ENCODE measurements at places on chromosomes 6 and 20. TPM values are rescaled to one million over a fixed set of nuclear protein-coding genes. Genes with fewer than 3 reads are reported as not detected.

DNA sequence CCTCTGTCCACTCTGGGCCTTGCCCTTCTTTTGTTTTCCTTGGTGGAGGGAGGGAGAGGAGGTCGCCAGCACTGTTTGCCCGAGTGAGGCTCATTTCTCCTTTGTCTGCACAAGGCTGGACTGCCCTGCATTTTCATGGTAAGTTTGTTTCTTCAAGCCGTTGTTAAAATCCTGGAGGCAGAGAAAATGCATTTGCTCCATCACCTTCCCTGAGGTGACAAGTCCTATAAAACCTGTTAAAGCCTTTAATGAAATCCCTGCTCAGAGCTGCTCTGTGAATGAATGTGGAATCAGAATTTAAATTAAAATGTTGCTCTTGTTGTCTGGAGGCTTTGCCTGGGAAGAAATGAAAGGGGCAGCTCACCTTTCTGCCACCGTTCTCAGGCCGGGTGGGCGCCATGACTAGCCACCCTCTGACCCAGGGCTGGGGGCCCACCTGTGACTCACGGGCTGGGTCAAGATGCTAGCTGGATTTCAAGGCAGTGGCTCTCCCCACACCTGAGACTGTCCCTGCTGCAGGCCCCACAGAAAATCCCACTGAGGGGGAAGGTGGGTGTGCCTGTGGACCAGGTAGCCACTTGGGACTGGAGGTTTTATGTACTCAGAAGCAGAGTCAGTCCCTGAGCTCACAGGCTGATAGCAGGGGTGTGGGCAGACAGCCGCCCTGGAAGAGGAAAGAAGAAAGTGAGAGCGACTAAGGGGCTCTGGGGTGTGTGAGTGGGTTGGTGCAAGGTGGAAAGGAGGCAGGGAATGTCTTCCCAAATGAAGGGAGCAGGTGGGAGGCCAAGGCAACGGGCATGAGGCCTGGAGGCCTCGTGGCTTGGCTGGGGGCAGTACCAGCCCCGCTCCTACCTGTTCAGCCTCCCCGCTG lies 24.0 kb upstream of the MYT1 start:
- no peaks in the 10 kb centered on the region for H3K36me3 ChIP-seq
- H3K27me3 ChIP-seq: no peaks in the 10 kb centered on the region
- H3K27ac ChIP-seq: no peak overlapping the region
- no peak overlapping the region for H3K4me3 ChIP-seq
- H3K4me1 ChIP-seq: no peaks in the 10 kb centered on the region

DNA sequence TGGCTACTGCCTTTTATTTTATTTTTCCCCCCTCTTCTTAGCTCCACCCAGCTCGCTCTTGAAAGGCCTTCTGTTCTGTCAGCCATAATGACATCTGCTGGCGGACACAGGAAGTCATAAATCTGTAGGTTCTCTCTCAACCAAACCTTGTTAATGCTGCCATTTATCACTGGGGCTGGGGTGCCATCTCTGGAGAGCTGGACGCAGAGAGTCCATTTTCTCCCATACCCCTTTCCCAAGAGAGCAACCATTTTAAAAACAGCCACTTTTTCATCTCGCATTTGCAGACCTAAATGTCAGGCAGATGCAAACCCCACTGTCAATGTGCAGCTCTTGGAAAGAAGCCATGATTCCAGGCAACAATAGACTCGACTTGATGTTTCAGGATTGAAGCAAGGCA lies 13.0 kb upstream of the TSHZ2 start:
- no peak for DNase-seq
- H3K4me1 ChIP-seq: no peaks in the 10 kb centered on the region
- H3K4me3 ChIP-seq: no peak overlapping the region
- no peak overlapping the region for H3K27ac ChIP-seq
- H3K36me3 ChIP-seq: no peaks in the 10 kb centered on the region
- no peaks in the 10 kb centered on the region for H3K27me3 ChIP-seq

DNA sequence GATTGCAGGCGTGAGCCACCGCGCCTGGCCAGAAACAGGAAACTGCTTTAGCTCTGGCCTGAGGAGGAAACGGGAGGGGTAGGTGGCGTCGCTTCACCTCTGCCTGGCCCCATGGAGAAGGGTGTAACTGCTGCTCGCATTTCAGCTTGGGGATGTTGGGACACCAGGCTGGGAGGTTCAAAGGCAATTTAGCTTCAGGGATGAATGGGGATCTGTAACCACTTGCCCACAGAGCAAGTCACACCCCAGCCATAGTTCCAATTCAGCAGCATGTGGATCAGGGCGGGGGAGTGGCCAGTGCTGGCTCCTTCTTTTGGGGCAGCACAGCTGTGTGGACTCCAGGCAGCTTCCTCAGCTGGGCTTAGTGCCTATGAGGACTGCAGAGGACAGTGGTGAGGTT lies 34.8 kb upstream of the NUP153 start:
- H3K27ac ChIP-seq: no peak overlapping the region
- H3K4me3 ChIP-seq: no peak overlapping the region
- H3K27me3 ChIP-seq: no peaks in the 10 kb centered on the region
- H3K4me1 ChIP-seq: no peaks in the 10 kb centered on the region
- DNase-seq: no peak

DNA sequence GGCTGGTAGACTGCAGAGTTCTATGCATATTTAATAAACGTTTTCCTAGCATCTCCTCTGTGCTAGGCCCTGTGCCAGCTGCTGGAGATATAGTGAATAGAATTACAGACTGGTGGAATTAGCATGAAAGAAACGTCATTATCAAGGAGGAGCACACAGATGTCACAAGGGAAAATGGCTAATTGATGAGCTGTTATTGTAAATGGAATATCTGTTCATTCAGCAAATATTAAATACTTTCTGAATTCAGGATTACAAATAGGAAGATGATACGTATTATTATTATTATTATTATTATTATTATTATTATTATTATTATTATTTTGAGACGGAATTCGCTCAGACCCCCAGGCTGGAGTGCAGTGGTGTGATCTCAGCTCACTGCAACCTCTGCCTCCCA lies 1.2 kb downstream of the AAR2 start:
- peak overlapping the region; percentile 80 for H3K27ac ChIP-seq
- no peaks in the 10 kb centered on the region for H3K27me3 ChIP-seq
- H3K4me1 ChIP-seq: peaks cover 4% of the 10 kb centered on the region
- peak overlapping the region; percentile 77 for H3K4me3 ChIP-seq
- no peaks in the 10 kb centered on the region for H3K36me3 ChIP-seq

- peaks cover 39% of the 10 kb centered on the region for H3K4me1 ChIP-seq
- H3K36me3 ChIP-seq: no peaks in the 10 kb centered on the region
- peak; percentile 45 for DNase-seq
- H3K4me3 ChIP-seq: peak overlapping the region; percentile 35
Observed at GRCh38 chr6:160015778-160016684, 47.1 kb downstream of the IGF2R start.

DNA sequence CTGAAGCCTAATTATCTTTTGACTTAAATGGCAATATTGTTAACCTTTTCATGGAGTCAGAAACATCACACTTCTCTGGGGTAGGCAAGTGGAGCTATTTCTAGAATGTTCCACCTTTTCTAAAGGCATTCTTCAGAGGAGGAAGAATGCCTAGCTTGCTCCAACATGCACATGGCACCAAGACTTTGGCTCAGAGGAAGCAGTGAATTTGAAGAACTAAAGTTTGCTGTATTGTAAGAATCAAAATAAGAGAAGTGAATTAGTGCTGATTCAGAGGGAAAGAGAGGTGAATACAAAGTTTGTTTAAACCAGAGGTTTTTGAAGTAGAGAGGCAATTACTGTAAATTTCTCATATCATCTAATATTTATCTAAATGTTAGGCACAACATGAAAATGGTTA lies 92.2 kb downstream of the SOBP start:
- H3K27ac ChIP-seq: no peak overlapping the region
- H3K4me3 ChIP-seq: no peak overlapping the region
- no peaks in the 10 kb centered on the region for H3K27me3 ChIP-seq

DNA sequence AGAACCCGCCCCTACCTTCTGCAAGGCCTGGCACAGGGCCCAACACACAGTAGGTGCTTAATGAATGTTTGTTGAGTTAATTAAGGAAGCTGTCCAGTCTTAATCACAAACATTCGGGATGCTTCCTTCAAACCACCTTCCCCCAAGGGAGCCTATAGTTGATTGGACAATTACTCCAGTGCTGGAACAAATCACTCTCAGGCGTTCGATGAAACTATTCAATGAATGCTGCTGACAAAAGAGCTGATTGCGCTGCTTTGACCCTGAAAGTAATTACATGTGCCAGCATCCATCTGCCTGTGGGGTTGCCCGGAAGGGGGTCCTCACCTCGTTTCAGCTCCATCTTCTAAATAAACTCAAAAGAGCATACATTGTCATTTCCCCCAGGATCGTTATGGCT lies 112.0 kb upstream of the SRSF6 start:
- no peak for DNase-seq
- H3K36me3 ChIP-seq: no peaks in the 10 kb centered on the region
- no peaks in the 10 kb centered on the region for H3K27me3 ChIP-seq
- H3K27ac ChIP-seq: no peak overlapping the region
- H3K4me3 ChIP-seq: no peak overlapping the region
- H3K4me1 ChIP-seq: no peaks in the 10 kb centered on the region

DNA sequence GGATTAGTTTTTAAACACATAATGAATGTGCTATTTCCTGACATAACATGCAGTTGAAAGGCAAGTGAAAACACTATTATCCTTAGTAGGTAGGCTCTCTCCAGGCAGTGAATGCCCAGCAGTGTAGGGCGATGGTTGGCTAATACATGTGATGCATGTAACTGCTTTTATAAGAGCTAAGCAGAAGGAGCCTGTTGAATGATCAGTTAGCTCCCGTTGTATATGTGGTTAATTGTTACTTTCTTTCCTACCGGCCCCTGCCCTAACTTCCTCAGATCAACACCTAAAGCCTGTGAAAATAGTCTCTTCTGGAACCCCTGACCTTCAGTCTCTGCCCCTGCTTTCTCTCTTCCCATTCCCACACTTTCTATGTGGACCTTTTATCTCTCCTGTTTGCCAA lies 10.5 kb downstream of the SOX4 start:
- no peak overlapping the region for H3K27ac ChIP-seq
- no peaks in the 10 kb centered on the region for H3K4me1 ChIP-seq
- H3K4me3 ChIP-seq: no peak overlapping the region
- no peaks in the 10 kb centered on the region for H3K36me3 ChIP-seq
- DNase-seq: no peak

GRCh38 chr6:48541649-48542048 lies 430.7 kb upstream of the PTCHD4 start:
- no peaks in the 10 kb centered on the region for H3K4me1 ChIP-seq
- no peak for DNase-seq
- H3K27ac ChIP-seq: no peak overlapping the region
- H3K27me3 ChIP-seq: no peaks in the 10 kb centered on the region

DNA sequence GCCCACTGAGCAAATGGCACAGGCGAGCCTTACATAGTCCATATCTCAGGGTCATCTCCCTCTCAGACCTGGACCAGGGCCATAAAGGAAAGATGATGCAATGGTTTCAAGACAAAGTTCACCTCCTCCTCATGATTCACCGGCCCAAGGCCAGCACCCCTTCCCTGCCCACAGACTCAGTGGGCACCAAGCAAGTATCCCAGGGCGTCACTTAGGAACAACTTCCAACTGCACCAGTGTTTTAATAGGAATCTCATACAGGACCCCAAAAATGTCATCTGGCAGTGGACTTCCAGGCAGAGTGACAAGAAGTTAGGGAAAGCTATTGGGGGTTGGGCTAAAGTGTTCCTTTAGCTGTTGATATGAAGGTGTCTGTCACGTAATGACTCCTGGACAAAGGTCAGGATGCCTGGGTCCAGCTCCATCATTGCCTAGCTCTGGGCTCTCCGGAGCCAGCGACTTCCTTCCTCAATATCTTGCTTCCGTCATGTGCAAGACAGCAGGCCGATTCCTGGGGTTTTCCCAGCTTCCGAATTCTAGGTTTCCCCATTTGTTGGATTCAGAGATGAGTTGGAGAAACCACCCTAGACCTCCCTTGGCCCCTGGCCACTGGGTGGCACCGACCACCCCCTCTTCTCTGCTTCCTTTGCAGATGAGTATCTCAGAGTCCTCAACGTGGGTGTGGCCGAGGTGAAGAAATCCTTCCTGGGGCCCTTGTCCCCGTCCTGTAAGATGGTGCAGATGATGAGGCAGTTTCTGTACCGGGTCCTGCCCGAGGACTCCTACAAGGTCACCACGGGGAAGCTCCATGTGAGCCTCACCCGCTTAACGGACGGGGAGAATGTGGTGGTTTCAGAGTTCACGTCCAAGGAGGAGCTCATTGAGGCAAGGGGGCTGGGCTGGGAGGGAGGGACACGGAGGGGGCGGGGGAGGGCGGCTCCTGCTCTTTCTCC lies 21.1 kb downstream of the PNPLA1 start:
- H3K27ac ChIP-seq: no peak overlapping the region
- no peaks in the 10 kb centered on the region for H3K36me3 ChIP-seq
- DNase-seq: no peak

DNA sequence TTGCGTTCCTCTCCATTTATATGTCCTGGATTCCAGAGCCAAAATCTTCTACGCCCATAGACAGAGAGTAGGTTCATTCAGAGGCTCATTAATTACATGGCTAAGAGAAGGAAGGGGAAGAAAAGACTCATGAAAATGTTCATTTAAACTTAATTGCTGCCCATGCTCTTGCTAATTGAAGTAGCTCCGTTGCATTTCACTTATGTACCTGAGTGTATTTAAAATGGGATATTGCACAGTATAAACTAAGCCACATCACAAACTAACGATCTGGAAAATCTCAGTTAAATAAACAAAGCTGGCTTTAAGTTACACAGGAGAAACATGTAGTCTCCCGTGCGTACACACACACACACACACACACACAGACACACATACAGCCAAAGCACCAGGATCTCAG lies 269.2 kb downstream of the CDC5L start:
- DNase-seq: no peak
- no peak overlapping the region for H3K27ac ChIP-seq
- no peak overlapping the region for H3K4me3 ChIP-seq
- H3K4me1 ChIP-seq: no peaks in the 10 kb centered on the region

DNA sequence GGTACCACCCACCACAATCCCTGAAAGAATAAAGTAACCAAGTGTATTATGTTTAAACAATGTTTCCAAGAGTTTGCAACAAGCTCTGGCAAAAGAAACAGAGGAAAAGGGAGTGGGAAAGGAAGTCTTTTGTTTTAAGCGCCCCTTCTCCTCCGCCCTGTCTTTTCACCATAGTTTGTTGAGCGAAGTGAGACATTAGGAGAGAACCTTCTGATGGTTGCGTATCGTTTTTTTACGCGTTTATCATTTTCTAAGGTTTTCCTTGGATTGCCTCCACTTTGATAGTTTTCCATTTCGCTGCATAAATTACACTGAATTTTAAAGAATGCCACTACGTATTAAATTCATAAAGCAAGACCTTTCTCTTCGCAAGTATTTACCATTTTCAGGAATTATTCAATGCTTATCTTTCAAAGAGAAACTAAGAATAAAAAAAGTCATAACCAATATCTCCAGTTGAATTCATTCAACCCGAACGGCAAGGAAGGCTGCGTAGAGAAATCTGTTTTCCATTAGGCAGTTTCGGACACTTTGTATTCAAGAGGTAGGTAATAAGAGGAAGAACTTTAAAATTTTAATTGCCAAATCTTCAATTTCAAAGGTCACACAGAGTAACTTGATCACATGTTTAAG lies 920 bp upstream of the EPHA7 start:
- H3K27me3 ChIP-seq: no peaks in the 10 kb centered on the region
- H3K27ac ChIP-seq: no peak overlapping the region
- DNase-seq: no peak

Gene KHDC1
- 0.46 TPM for total RNA-seq

Gene OTOR
- not detected for total RNA-seq

Gene MYLIP
- total RNA-seq: 18.8 TPM

Gene ATP6V1G2
- total RNA-seq: 1.4 TPM

Gene PTCHD4
- not detected for total RNA-seq
